ENCODE measurements at places on chromosomes 6 and 20.

DNA sequence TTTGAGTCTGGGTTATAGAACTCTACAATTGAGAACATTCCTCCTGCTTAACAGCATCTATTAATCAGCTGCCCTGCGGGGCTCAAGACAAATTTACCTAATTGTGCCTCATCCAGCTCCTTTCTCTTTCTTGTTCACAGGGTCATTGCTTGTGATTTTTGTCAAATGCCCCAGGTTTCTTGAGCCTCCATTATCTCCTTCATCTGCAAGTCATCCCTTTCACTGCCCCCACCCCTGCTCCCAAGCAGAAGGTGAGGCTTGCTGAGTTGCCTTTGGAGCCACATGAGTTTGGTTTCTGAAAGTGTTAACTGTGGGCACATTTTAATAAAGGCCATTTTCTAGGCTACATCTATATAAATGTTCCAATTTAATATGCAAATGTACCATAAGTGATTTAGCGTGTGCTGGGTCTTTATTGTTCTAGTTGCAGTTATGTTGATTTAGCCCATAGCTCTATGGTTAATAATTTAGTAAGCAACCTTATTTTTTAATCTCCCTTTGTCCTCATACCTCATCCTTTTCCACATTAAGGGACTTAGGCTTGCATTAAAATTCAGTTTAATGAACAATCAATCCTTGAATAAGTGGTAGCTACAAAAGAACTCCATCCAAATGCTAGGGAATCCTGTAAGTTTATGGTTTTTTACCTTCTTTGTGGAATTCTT is 56.1 kb downstream of the VSTM2L start:
- no peak for DNase-seq

DNA sequence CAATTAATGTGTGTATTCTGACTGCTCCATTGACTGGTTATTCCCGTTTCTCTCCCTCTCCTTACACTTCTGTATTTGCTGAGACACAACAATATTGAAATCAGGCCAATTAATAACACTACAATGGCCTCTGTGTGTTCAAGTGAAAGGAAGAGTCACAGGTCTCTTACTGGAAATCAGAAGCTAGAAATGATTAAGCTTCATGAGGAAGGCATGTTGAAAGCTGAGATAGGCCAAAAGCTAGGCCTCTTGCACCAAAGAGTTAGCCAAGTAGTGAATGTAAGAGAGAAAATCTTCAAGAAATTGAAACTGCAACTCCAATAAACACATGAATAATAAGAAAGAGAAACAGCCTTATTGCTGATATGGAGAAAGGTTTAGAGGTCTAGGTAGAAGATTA is 489.5 kb upstream of the CITED2 start:
- DNase-seq, result no peak

- DNase-seq, result no peak
Observed at GRCh38 chr20:54085910-54086309, 15.5 kb upstream of the BCAS1 start.

GRCh38 chr6:134727081-134727480 is 222.8 kb downstream of the ALDH8A1 start:
- no peak for DNase-seq

- no peak for DNase-seq
Observed at GRCh38 chr6:45609141-45609638, 231.5 kb upstream of the SUPT3H start.

DNA sequence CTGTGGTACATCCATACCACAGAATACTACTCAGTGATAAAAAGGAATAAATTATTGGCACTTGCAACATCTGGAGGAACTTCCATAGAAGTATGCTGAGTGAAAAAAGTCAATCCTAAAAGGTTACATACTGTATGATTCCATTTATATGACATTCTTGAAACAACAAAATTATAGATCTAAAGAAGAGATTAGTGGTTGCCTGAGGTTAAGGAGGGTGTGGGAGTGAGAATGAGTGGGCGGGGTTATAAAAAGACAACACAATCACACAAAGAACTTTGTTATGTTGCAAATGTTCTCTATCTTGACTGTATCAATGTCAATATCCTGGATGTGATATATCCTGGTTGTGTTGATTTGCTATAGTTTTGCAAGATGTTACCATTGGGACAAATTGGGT is 21.2 kb downstream of the SNRPB start:
- DNase-seq, result no peak
